ENCODE measurements at places on chromosomes 6 and 20.

DNA sequence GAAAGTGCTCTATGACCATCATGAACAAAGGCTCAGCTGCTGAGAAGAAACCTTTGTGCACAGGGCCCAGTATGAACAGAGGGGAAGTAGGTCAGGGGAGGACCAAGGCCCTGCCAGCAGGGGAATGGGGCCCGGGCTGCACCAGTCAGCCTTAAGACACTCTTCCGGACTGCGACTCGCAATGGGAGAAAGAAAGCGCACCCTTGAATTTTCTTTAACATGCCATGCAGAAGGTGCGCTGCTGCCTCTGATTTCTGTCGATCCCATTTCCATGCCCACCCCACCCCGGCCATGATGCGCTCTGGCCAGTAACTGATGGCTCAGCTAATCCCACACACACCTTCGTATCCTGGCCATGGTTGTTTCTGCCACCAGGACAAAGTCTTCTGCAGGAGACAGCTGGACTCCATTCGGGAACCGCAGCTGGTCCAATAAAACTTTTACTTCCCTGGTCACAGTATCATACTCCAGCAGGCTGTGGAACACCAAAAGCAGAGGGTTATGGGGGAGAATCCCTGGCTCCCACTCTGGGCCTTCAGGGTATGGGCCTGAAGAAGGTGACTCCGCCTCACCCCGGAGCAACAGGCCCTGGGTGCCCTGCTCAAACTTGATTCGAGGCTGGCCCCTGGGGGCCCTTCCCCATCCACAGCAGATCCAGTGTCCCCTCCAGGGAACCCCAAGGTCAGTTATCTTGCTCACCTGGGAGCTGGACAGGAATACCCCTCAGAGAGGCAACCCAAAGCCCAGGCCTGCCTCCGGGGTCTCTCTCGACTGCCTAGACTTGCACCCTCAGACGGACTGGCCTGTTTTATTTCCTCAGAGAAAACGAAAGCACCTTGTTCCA is 20.3 kb downstream of the CST7 start:
- DNase-seq, result no peak

- no peak for DNase-seq
These were observed 94.8 kb upstream of the MYL9 start for GRCh38 chr20:36446557-36446956.

- no peak for DNase-seq
These were observed 61.1 kb upstream of the TBX18 start for GRCh38 chr6:84825461-84825860.

DNA sequence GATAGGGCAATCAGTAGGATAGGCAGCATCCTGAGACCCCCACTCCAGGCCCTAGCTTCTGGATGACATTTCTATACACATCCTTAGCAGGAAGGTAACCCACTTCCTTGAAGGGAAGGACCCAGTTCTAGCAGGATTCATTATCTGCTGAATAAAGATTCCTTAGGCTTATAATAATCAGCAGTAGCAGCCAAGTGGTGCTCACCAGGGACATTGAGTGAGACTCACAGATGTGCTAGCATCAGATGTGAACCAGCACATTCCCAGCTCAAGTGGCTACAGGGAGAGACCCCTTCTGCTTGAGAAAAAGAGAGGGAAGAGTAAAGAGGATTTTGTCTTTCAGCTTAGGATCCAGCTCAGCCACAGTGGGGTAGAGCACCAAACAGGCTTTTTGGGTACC is 244.8 kb upstream of the UFL1 start:
- DNase-seq, result no peak

GRCh38 chr6:75424618-75425548 is 68.7 kb downstream of the FILIP1 start:
- no peak for DNase-seq

- no peak for DNase-seq
These were observed 49.4 kb upstream of the DACT2 start for GRCh38 chr6:168368936-168369335.

DNA sequence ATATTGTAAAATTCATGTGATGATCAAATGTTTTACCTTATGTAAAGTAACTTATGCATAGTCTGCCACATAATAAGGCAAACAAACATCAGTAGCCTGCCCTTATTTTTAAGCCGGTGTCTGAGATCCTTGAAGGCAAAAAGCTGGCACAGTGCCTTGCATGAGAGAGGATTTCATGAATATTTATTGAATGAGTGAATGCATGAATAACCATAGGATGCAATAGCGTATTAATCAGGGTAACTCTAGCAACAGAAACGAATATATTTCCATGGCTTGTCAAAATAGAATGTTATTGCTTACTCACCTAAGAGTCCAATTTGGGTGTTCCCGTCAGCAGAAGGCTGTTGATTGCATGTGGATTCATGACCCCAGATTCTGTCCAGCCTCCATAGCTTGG is 34.9 kb downstream of the BTBD3 start:
- no peak for DNase-seq

GRCh38 chr6:145891565-145891964 is 72.6 kb downstream of the SHPRH start:
- DNase-seq, result no peak

DNA sequence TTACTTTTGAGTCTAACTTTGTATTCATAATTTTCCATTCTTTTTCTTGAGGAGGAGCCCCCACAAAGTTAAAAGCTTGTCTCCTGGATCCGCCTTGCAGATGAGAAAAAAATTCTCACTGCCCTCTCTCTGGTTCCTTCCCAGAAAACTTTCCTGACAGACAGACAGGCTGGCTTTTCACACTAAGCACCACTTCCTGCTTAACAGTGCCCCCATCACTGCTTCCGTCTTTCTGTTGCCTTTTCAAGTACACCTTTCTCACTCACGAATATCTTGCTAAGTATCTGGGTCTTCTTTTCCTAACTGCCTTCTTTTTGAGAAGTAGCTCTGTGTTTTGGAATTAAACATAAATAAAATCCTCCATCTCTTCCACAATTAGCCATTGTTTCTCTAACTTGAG is 19.8 kb upstream of the LMBRD1 start:
- no peak for DNase-seq

- no peak for DNase-seq
These were observed 163.6 kb upstream of the CENPW start for GRCh38 chr6:126176282-126176681.

GRCh38 chr6:80331522-80331921 is 225.1 kb downstream of the BCKDHB start:
- no peak for DNase-seq

GRCh38 chr6:41680182-41680965 is 42.1 kb downstream of the MDFI start:
- DNase-seq, result no peak

DNA sequence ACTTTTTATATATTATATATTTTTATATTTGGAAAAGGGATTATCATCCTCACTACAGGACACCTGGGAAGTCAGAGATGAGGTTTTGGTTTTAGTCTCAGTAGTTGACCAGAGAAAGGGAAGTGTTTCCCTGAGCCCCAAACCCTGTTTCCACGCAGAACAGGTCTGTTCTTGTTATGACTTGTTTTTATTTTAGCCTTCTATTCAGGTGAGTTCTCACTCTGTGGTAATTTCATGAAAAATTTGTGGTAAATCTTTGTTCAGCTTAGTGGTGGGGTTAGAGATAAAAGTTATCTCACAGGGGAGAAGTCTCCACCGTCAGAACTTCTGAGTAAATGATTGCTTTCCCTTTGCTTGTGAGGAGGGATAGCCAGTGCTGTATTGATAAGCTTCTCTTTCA is 224.9 kb downstream of the FARS2 start:
- DNase-seq, result no peak

DNA sequence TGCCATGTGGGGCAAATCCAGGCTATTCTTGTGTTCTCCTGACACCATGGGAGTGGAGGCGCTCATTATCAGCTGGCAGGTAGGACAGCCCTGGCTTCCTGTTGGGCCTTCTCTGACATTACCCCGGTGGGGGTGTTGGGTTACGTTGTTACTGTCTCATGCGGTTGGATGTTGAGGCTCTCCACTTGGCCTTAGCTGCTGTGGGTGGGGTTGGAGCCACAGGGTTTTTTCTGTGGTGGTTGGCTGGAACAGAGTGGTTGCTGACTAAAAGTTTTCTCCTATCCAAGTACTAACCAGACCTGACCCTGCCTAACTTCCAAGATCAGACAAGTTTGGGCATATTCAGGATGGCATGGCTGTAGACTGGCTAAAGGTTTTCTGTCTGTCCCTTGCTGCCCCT is 20.2 kb downstream of the RIPK1 start:
- DNase-seq, result no peak

- peak; percentile 6 for DNase-seq
These were observed 73.4 kb upstream of the FBXO30 start for GRCh38 chr6:145887969-145888368.

Data from stimulated activated CD8-positive, alpha-beta memory T cell treated with anti-CD3 and anti-CD28 coated beads, Interleukin-4, amount 100 ng/mL, for 24 hours (primary cell).